Activated gamma-delta T cell (primary cell): ENCODE measurements at places on chromosomes 11 and 22.

GRCh38 chr22:19453718-19454117 is 6.2 kb upstream of the C22orf39 start:
- no peak for DNase-seq

- DNase-seq, result no peak
These were observed 9.6 kb upstream of the CTSD start for GRCh38 chr11:1773131-1773993.

DNA sequence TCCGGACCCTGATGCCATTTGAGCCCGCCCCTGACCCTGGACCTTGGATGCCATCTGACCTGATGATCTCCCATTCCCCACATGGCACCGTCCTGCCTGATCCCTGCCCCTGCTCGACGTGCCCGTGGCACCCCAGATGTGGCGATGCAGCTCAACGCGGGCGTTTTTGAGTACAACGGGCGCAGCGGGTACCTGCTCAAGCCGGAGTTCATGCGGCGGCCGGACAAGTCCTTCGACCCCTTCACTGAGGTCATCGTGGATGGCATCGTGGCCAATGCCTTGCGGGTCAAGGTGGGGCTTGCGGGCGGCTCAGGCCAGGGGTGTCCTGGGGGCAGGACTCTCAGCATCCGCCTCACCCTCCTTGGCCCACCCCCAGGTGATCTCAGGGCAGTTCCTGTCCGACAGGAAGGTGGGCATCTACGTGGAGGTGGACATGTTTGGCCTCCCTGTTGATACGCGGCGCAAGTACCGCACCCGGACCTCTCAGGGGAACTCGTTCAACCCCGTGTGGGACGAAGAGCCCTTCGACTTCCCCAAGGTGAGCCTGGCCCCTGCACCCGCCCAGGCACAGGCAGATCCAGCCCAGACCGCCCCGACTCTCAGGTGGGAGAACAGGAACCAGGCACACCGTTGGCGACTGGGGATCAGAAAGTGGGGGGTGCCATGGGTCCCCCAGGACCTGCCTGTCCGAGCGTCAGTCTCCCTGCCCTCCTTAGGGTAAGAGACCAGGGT is 11.1 kb downstream of the PLCB3 start:
- DNase-seq, result no peak

DNA sequence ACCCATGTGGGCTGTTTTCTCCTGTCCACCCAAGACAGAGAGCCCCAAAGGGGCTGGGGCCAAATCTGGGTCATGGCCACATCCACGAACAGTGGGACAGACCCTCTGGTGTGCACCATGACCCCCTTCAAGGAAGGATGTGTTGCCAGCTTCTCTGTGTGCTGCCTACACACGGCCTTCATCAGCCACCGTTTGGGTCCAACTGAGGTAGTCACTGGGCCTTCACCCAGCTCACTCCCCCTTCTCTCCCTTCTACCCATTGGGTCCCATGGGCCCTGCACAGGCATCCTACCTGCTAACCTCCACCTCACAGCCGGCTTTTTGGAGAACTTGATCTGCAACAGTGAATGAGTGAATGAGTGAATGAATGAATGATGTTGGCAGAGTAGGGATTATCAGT is 1484.9 kb downstream of the BRD1 start:
- no peak for DNase-seq

GRCh38 chr11:61104963-61105362 is 2.7 kb downstream of the CD5 start:
- DNase-seq, result no peak

GRCh38 chr22:35150183-35151107 is 84.5 kb downstream of the ISX start:
- DNase-seq, result no peak
